D341Med (cell line): ENCODE measurements at places on chromosomes 11 and 22.
A peak's percentile ranks its signal among the peaks of the same experiment; 100 is the strongest.

DNA sequence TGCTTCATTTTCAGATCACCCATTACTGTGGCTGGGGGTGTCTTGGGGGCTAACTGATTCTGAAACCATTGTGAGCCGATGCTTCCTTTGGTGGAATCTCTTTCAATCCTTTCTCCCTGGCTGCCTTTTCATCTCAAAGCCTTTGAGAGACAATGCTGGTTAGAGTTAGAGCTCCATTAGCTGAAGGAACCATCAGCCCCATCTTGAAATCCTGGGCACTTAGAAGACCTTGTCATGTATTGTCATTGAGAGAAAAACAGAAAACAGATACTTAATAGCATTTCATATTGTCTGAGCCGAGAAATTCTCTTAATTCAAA is 6.7 kb downstream of the TEAD1 start:
- no peak for DNase-seq

DNA sequence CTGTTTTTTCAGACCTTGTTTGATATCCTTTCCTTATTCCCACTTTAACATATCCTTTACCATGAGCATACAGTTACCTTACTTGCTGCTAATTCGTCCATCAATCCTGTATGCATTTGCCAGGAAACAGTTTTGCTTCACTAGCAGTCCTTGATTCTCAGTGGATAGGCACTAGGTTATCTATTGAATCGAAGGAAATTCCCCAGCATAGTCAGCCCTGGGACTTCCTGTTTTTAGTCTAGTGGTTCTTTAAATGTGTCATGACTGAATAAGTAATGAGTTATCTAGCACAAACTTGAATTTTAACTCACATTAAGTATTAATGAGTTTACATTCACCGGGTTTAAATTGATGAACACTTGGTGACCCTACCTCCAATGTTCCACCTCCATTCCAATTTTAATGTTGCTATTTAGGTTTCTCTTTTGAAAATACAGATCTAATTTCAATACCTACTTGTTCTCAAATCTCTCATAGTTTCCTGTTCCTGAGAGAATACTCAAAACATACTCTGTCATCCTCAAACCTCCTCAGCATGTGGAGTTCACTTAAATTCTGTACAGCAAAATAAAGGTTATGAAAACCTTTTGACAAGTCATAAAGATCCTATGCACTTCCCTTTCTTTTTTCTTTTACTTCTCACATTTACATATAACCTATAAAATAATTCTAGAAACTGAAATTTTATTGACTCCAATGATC is 1375.1 kb upstream of the TENM4 start:
- no peak for DNase-seq

DNA sequence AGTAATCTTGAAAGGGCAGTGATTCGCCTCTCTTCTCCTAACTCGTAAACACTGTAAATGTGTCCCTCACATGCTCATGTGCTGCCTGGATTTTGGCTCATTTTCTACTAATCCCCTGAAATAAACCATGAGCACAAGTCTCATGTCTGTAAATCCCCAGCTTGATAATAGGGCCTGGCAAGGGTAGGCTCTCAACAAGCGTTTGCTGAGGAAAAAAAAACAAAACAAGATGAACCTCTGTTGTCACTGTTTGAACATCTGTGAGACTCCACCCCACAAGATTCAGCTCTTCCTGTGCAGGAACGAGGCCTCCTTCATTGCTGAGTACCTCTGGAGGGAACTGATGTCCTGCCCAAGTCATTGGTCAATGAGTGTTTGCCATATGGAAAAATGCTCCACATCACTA is 4.5 kb upstream of the CYB5R2 start:
- no peak for DNase-seq

GRCh38 chr11:127103586-127104388 is 103.2 kb upstream of the KIRREL3 start:
- no peak for DNase-seq

- DNase-seq = no peak
Observed at GRCh38 chr11:35035894-35036408, 103.0 kb upstream of the CD44 start.

DNA sequence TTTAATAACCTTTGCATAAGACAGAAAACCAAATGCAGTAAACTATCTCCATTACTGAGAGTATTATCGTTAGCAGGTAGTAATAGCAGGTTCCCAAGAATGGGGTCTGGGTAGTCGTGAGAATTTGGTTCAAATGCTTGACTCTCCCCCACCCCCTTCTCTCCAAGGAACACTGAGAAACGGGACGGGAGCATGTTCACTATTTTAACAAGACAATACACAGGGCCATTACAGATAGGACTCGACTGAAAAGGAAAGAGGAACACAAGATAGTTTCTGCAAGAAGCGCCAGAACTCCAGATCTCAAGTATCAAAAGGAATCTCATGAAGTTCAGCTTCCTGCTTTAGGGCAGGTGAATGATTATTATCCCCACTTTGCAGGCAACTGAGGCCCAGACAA is 27.0 kb downstream of the KMT5B start:
- no peak for DNase-seq

DNA sequence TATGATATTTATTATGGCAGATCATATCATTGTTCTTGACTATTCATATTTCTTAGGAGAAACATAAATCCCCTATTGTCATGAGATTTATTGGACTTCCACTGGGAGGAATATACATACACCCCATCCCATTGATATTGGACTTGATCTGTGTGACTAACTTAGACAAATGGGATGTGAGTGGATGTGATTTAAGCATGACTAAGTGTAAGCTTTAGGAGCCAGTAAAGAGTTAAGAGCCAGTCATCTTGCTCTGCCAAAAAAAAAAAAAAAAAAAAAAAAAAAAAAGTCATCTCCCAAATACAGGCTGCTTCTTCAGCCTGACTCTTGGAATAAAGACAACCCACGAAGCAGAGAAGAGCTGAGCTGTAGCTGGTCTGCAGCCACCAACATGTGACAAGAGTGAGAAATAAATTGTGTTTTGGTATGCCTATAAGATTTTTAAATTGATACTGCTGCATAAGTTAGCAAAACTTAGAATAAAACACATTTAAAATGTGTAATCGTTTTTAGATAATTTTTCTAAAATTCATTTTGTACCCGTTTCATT is 595.0 kb upstream of the LRRC4C start:
- DNase-seq = no peak

DNA sequence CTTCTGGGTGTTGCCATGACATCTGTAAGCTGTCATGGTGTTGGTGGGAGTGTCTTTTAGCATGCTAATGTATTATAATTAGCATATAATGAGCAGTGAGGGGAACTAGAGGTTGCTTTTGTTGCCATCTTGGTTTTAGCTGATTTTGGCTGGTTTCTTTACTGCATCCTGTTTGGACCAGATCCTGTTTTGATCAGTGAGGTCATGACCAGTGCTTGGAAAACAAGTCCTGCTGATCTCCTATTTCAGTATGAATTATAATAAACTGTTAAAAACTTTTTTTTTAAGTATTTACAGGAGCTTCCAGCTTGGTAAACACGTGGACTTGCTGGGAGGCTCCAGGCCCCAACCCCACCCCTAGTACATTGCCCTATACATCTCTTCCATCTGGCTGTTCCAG is 30.5 kb upstream of the P4HA3 start:
- DNase-seq = no peak

DNA sequence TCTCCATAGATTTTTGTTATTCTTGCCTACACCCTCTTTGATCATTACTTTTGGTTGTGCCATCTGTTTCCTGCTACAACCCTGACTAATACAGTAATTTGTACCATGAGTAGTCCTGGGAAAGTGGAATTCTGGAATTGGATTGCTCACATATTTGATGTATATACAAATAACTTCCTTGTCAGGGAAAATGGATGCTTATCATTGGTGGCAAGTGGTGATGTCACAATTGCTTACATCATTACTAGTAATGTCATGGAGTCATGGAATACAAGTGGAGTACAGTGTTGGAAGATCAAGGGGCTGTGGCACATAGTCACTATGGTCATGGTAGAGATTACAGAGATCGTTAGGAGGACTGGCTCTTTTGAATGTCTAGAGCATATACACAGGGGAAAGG is 24.4 kb downstream of the AASDHPPT start:
- DNase-seq = no peak

DNA sequence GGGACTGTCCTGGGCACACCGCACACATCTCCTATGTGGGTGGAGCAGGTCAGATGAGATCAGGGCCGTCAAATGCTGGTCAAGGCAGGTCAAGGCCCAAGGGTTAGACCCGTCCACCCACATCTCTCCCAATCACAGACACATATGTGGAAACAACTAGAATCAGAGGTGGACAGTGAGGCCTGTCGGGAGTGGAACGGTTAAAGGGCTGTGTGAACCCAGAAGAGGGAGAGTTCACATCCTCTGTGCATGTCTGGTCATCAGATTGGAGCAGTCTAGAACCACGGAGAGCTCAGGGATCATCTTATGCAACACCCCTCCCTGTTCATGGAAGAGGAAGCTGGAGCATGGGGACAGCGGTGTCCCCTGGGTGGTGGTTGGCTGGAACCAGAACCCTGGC is 5.9 kb downstream of the ARL2 start:
- DNase-seq = no peak

GRCh38 chr11:14275076-14275475 is 83.9 kb downstream of the RRAS2 start:
- DNase-seq = no peak

DNA sequence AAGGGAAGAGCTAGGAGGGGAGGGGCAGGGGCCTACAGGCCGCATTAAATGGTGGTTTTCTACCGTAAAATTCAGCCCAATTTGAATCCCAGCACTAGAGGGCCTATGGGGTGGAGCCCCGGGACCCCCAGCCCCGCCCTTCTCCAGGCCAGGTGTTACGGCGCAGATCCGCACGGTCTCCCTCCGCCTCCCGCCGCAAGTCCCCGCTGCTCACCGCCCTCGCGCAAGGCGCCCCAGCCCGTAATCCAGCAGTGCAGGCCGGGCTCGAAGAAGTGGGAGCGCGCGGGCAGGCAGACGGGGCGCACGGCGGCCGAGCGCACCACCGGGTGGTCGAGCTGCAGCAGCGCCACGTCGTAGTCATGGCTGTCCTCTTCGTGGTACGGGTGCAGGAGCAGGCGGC is 17.3 kb downstream of the KCTD17 start:
- DNase-seq = no peak

GRCh38 chr22:45097061-45097460 is 66.7 kb upstream of the NUP50 start:
- no peak for DNase-seq

DNA sequence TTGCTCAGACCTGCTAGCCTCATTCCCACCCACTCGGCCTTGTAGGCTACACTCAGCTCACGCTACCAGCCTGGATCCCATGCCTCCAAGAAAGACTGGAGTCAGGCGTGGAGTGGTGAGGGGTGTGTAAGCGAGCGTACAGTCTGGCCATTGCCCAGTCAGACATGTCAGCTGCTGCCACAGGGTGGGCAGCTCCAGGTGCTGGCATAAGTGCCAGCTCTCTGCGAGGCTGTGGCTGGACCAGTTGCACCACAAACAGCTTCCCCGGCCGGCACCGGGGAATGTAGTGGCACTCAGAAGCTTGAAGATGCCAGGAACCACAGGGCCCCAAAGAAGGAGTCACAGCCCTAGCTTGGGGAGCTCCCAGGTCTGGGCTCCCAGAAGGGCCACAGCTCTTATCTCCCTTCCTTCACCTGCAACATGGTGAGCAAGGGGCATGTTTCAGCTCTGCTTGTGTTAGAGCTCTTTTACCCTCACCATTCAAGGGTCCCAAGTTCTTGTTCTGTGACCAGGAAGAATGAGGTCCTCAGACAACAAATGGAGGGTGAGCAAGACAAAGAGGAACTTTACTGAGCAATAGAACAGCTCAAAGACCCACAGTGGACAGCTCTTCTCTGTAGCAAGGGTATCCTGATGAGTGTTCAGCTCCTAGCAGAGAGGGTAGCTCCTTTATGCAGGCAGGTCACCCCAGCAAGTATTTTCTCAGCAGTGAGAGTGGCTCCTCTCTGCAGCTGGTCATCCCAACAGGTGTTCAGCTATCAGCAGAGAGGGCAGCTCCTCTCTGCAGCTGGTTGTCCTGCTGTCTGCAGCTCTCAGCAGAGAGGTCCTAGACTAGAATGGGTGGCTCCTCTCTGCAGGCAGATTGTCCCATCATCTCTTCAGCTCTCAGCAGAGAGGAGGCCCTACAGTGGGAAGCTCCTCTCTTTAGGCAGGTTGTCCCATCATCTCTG is 6.0 kb downstream of the SBF2 start:
- DNase-seq = no peak

- DNase-seq = no peak
Observed at GRCh38 chr11:133530501-133530835, 1.8 kb downstream of the OPCML start.

DNA sequence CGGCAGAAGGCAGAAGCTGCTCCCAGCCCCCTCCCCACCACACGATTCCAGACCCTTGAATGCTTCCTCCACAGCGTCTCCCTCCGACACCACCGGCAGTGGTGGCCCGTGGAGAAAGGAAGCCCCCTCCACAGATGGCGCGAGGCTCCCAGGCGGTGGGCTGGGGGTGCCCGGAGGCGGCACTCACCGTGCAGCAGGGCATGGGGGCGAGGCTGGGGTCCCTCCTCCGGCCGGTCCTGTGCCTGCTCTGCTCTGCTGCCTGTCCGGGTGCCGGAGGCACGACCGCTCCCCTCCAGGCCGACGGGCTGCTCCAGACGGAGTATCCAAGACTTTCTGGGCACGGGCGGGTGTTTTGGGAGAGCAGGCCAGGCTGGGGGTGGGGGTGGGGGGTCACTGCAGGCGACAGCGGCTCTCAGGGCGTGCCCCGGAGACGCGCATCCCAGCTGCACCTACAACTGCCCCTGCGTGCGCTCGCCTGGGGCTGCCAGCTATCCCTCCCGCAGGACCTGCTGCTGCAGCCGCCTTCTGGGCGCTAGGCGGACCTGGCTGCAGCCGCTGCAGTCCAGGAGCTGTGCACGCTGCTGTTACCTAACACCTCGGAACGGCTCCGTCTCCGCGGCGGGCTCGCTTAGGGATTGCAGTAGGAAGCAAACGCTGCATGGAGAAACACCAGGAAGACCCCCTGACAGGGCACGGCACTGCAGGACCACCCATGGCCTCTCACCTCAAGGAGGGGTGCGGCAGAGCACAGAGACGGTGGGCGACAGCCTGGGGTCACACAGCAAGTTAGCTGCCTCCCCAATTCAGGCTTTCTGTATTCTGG is 15.2 kb downstream of the MRGPRG start:
- DNase-seq = no peak

GRCh38 chr11:1845095-1845429 is 6.3 kb downstream of the TNNI2 start:
- no peak for DNase-seq

- DNase-seq = peak; percentile 45
Observed at GRCh38 chr11:35477901-35478300, 47.5 kb downstream of the PAMR1 start.

DNA sequence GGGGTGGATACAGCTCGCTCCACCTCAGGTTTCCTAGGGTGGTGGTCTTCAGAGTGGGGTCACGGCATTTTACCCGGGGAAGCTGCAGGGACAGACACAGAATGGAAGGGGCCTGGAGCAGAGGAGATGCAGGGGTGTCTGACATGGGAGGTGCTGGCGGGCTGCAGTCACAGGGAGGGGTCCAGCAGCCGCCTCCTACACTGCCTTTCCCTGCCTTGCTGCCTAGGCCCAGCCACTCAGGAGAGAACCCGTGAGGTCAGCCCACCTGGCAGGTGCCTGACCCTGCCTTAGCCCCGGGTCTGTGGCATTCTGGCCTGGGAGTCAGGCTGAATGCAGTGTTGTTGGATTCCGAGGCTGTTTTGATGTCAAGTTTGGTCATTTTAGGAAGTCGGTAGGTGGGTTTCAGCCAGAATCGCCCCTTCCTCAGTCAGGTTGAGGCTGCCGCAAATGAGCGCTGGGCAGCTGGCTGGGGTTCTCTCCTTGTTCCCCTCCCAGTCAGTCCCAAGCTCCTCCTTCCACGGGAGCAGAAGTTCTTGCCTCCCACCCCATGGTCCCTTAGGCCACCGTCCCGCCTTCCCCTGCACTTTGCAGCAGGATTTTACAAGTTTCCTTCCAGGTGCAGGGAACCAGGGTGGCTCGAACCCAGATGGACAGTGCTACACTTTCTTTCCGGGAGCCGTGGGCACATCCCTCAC is 294.5 kb downstream of the TBC1D22A start:
- no peak for DNase-seq
